ENCODE measurements at places on chromosomes 4 and X.

GRCh38 chr4:62644372-62644771 is 1444.2 kb downstream of the ADGRL3 start:
- DNase-seq = peak; percentile 67

DNA sequence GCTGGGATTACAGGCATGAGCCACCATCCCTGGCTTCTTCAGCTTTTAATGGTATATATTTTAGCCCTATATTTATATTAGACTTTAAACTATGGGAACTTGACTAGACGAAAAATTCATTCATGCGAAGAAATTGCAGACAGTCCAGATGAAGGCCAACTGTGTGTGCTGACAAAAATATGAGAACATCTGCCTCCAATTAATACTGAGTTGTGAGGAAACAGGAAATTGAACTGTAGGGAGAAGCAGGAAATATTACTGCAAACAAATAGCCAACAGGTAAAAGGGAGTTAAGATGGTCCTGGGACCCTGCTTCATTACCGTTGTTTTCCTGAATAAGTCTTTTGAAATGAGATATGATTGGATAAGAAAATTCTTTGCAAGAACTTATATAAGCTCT is 26.3 kb downstream of the MGARP start:
- no peak for DNase-seq

DNA sequence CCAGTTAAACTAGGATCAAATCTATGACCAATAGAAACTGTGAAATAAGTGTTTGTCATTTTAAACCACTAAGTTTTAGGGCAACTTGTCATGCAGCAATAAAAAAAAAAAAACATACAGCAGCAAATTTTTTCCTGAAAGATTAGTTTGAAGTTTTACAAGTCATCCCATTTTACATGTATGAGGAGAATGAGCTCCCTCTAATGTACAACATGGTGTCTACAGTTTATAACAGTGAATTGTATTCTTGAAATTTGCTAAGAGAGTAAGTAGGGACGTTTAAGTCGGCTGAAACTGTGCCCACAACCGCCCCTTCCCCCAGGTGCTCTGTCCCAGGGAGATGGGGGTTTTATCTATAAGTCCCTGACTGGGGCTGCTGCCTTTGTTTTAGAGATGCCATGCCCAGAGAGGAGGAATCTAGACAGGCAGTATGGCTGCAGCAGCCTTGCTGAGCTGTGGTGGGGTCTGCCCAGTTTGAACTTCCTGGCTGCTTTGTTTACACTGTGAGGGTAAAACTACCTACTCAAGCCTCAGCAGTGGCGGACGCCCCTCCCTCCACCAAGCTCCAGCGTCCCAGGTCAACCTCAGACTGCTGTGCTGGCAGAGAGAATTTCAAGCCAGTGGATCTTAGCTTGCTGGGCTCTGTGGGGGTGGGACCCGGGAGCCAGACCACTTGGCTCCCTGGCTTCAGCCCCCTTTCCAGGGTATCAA is 499.3 kb upstream of the CT83 start:
- DNase-seq = no peak

DNA sequence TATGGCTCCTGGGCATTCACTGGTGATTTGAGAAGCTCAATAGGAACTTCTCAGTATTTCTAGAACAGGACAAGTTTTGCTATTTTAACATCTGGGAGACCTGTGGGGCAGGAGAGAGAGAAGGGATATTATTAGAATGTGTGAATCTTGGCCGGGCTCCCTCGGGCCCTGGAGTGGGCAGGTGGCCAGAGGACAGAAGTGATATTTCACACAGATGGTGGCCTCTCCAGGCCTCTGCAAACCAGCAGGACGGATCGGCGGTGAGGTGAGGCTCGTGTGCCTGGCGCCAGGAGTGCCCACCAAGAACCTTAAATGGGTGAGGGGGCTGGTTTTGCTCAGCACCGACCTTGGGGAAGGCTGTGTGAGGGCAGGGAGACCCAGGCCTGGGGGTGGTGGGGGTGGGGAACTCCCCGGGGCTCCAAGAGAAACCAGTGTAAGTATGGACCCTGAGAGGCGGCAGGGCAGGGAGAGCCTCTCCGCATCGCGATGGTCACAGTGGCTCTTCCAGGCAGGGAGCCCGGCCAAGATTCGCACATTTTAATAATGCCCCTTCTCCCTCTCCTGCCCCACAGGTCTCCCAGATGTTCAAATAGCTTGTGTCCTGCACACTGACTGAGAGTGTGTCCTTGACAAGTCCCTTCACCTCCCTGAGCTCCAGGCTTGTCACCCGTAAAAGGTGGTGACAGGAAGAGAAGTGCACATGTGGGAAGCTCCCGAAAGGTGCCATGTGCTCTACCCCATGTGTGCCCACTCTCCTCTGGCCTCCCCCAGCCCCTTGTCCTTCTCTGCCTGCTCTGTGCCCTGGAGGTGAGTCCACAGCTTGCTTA is 64.9 kb downstream of the SORCS2 start:
- no peak for DNase-seq

- DNase-seq = no peak
Measured at GRCh38 chr4:2336659-2337058, 74.8 kb upstream of the MXD4 start.

- DNase-seq = no peak
Measured at GRCh38 chrX:99117011-99117410, 1293.1 kb downstream of the PCDH19 start.

GRCh38 chr4:180462116-180462515 is 1781.1 kb upstream of the TENM3 start:
- DNase-seq = no peak

DNA sequence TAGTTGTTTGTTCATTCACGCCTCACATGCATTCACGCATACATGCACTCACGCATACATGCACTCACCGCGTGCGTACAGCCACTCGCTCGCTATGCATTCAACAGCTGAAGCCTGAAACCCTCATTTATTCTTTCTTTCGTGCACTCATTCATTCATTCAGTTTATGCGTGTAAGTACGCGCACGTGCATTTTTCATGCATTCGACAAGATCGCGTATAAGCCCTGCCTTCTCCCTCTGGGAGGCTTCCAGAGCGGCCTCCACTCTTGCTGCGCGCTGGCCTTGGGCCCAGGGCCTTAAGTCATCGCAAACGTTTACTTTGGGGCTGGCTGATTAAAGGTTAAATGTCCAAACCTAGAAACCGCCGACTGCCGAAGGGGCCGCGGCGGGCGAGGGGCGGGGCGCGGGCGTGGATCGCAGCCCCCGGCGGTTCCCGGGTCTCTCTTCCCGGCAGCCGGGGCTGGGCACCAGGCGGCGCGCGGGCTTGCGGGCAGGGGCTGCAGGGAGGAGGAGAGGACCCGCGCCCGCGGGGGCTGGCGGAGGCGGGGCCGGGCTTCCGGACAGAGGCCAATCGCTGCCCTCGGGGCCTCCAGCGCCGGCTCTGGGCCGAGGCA is at the start of gene GYG2:
GYG2 (plus strand) TSS at position 587 of the 615 bp plus-strand sequence. CDS start 1,259 bp downstream, outside the sequence.
- DNase-seq = peak; percentile 22

DNA sequence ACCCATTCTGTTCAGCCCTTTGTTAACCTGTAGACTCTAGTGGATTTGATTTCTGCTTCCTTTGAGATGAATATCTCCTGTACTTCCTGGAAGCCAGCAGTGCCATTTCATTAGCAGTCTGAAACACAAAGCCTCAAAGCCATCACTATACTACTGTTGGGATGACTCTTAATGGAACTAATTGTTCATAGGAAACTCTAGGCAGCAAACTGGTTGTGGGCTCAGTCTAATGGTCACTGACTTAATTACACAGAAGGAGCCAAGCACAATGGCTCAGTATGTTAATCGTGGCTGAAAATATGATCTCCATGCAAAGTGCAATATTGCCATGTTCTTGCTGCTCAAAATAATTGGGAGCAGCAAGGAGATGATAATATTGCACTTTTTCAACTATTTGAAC is 262.3 kb downstream of the ARHGAP24 start:
- DNase-seq = no peak

DNA sequence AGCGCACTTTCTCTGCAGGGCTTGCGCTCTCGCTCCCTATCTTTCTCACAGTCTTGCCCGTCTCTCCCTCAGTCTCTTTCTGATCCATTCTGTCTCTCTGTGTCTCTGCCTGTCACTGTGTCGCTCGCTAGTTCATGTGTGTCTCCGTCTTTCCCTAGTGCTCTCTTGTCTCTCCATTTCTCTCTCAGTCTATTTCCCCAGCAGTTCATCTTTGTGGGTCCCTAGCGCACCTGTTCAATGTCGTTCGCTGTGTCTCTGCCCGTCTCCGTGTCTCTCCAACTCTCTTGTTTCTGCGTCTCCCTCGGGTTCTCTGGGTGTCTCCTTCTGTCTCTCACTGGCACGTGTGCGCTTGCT is 1.5 kb downstream of the GPR101 start:
- no peak for DNase-seq

GRCh38 chrX:133854290-133854689 is 131.1 kb downstream of the GPC3 start:
- no peak for DNase-seq

DNA sequence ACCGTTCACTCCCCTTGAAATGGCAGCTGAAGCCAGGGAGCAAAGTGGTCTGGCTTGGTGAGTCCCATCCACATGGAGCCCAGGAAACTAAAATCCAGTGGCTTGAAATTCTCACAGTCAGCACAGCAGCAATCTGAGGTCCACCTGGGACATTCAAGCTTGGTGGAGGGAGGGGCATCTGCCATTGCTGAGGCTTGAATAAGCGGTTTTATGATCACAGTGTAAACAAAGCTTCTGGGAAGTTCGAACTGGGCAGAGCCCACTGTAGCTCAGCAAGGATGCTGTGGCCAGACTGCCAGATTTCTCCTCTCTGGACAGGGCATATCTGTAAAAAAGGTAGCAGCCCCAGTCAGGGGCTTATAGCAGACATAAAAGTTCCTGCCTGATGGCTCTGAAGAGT is 15.5 kb upstream of the FAAH2 start:
- no peak for DNase-seq

Measured in fibroblast of pulmonary artery (primary cell).